ENCODE measurements at places on chromosomes 6 and 20. TPM values are rescaled to one million over a fixed set of nuclear protein-coding genes. Genes with fewer than 3 reads are reported as not detected.

AP5S1 gene
- 13.8 TPM for total RNA-seq

DDX43 gene
- 1.5 TPM for total RNA-seq

ZBTB2 gene
- 9.9 TPM for total RNA-seq

DLK2 gene
- not detected for total RNA-seq

SRC gene
- 20.6 TPM for total RNA-seq

DNA sequence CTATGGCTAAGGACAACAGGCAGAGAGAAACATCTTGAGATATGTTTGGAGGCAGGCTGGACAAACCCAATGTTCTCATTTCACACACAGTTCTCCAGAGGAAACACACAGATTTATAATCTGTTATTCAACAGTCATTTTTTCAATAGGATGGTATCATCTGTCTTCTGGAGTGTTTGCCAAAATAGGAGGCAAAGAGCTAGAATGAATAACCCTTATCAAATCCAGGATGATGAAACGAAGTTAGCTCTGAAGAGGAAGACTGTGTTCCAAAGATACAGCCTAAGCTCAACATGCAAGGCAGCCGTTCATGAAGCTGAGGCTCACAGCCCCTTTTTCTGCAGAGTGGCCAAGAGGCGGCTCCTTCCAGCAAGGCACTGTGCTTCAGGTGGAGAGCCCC, 70.8 kb downstream of the PPP1R3G start:
- DNase-seq, result no peak

DNA sequence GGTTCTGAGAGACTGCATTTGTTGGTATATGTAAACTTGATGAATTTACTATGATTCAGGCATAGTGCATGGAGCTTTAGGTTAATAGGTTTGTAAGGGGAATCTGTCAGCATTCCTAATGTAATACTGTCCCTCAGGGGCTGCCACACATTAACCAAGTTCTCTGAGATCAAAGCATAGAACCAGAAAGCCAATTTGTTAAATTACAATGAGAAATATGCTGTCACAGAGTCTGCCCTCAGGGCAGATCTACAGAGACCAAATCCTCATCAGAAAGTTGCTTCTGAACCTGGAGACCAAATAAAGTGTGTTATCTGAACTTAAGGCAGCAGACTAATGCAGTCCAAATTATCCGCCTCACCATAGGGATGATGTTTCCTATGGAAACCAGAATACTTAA, 250.8 kb upstream of the HTR1E start:
- DNase-seq, result no peak

GRCh38 chr6:30200551-30201281, 12.5 kb downstream of the TRIM26 start:
- DNase-seq, result no peak

GRCh38 chr6:105204768-105205167, 25.0 kb upstream of the POPDC3 start:
- DNase-seq, result no peak

DNA sequence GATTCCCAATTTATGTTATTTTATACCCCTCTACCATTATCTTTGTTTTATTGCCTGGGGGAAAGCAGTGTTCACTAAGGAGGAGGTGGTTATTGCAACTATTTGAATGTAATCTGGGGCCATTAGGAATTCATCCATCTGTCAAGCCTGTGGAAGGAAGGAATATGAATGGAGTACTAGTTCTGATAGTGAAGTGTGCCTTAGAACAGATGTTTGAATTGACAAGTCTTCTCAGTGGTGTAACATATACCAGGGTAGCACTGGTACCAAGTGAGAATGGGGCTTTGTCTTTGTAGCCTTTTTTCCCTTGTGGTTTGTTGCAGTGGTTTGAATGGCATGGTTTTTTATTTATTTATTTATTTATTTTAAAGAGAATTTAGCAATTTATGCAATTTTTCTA, 27.9 kb upstream of the HDAC2 start:
- DNase-seq, result no peak

GRCh38 chr6:77740380-77740779, 87.5 kb downstream of the MEI4 start:
- no peak for DNase-seq

DNA sequence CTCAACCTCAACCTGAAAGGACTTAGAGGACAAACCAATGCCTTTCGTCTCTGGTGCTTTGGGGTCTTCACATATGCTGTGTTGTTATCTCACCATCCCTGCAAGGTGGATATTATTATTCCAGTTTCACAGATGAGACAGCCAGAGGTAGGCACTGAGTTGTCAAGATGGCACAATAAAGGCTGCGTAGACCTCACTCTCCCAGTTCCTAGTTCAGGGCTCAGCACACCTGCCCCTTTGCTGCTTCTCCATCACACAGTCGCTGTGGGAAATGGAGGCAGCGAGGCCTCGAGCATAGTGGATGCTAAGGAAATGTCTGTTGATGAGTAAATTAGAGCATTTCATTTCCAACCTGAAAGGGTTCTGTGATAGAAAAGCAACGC, 22.0 kb downstream of the FOXP4 start:
- DNase-seq, result no peak

GRCh38 chr20:46332373-46333160, 24.3 kb upstream of the CDH22 start:
- no peak for DNase-seq

GRCh38 chr6:163529605-163530004, 115.1 kb downstream of the QKI start:
- no peak for DNase-seq

- peak; percentile 46 for DNase-seq
Measured at GRCh38 chr6:168132531-168133167, 53.6 kb upstream of the FRMD1 start.

DNA sequence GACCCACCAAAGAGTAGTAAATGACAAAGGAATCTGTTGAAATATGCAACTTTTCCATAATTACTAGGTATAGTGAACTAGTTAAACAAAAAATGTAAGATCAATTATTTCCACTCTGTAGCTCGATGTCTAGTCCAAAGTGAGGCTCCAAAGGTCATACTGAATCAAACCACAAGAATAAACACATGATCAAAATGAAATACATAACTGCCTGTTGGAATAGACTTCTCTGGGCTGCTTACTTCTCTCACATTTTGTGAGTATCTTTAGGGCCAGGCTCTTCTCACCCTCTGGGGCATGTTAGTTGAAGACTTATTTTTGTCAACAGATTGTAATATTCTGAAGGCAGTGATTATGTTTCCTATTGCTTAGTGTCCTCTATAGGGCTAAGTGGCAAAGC, 103.7 kb upstream of the TMEM170B start:
- DNase-seq, result no peak

GRCh38 chr6:45044086-45044485, 284.0 kb upstream of the RUNX2 start:
- no peak for DNase-seq

GRCh38 chr6:11053307-11053706, 9.2 kb upstream of the ELOVL2 start:
- DNase-seq, result no peak

- no peak for DNase-seq
Measured at GRCh38 chr6:43173591-43174262, 2.7 kb downstream of the SRF start.

DNA sequence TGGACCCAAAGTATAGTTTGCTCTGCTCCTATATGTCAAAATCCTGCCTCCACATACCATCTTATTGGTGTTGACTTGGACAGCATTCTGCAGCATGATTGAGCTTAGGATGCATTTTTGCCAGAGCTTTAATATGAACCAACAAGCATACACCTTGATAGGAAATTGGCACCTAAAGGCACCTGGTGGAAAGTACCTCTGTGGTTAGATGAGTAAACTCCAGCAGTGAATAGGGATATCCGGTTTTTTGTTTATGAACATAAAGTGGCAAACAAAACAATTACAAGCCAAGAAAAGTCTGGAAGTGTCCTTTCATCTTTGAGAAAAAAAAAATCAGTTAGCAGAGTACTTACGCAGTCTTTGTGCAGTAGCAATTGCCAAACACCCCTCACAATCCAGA, 6.2 kb upstream of the CYP24A1 start:
- no peak for DNase-seq
